ENCODE measurements at places on chromosomes 1 and 21.

DNA sequence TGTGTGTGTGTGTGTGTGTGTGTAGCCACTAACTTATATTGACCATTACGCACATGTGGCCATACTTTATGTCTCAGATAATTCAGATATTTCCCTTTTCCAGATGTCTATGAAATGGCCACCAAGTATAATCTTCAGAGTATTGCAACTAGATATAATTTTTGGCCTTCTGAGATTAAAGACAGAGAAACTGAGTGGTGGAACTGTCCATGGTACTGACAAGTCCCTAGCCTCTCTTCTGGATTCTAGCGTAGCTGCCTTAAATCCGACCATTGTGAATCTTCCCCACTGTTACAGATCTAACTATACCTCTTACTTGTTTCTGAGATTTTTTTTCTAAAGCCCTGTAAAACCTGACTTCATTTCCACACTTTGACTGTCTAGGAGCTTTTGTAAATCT, 100.0 kb upstream of the SERTAD4 start:
- DNase-seq, result no peak

- no peak for DNase-seq
Measured at GRCh38 chr21:18460979-18461378, 57.4 kb upstream of the TMPRSS15 start.

DNA sequence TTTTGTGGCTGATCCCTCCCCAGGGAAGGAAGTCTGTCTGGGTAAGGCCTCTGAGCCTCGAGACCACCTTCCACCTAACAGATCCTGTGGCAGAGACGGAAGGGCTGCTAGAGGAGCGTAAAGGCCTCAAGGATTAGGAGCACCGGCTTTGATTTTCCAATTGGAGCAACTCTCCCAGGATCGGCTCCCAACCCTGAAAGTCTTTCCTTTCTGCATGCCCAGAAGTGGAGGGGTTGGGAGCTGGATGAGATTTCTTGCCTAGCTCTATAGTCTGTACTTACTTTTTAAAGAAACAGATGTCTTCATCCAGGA, 41.4 kb downstream of the ELK4 start:
- DNase-seq, result no peak

DNA sequence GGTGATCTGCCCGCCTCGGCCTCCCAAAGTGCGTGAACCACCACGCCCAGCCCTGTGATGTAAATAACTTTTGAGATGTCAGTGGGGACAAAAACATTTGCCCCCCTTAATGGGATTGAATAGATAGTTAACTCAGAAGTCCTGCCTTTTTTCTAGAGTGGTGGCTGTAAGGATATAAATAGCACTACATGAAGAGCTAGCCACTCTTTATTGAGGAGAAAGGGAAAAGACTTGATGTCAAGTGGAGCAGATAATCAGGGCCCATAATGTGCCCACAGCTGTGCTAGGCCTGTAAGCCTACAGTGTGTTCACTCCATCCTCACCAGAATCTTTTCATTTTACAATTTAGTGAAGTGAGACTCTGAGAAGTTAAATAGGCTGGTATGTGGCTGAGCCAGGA, 3.6 kb downstream of the GIPC2 start:
- DNase-seq, result no peak

- DNase-seq, result no peak
Measured at GRCh38 chr1:204201348-204202040, 5.2 kb upstream of the KISS1 start.

DNA sequence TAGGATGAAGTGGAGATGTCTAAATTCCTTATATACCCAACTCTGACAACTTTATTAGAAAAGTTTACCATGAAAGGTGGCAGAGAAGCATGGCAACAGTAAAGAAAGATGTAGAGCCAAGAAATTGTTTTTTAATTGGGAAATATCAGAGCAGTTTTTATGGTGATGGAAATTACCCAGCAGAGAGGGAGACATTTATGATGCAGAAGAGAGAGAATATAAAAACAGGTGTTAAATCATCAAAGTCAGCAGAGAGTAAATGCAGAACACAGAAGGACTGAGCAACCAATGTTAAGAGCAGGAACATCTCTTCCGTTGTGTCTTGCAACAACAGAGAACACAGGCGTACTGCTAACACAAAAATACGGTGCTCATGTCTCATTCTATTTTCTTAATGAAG, 28.2 kb downstream of the WARS2 start:
- DNase-seq, result no peak

DNA sequence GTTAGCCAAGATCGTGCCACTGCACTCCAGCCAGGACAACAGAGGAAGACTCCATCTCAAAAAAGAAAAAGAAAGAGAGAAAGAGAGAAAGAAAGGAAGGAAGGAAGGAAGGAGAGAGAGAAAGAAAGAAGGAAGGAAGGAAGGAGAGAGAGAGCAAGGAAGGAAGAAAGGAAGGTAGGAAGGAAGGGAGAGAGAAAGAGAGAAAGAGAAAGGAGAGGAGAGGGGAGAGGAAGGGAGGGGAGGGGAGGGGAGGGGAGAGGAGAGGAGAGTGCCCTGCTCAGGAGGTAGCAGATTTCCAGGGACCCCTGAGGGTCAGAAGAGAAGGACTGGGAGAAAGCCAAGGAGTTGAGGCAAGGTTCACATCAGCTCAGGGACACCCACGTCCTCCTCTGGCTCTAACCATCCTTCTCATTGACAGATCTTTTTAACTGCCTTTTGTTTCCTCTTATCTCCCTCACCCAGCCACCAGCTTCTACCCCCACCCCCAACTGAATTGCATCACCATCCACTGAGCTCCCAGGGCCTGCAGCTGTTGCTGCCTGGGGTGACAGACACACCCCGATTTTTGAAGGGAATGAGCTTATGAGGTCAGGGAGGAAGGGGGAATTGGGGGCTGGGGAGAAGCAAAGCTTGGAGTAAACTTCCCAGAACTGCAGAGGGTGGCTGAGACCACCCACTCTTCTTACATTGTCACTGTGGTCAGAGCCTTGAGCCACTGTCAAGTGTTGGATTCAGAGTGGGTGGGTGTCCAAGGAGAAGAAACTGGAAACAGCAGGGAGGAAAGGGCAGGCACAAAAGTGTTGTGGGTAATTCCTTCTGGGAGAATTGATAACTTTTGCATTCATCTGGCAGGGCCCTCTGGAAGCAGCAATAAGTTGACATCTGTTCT, 91.6 kb downstream of the GLUL start:
- peak; percentile 11 for DNase-seq
